GM20000 (cell line): ENCODE measurements at places on chromosomes 1 and 21.

DNA sequence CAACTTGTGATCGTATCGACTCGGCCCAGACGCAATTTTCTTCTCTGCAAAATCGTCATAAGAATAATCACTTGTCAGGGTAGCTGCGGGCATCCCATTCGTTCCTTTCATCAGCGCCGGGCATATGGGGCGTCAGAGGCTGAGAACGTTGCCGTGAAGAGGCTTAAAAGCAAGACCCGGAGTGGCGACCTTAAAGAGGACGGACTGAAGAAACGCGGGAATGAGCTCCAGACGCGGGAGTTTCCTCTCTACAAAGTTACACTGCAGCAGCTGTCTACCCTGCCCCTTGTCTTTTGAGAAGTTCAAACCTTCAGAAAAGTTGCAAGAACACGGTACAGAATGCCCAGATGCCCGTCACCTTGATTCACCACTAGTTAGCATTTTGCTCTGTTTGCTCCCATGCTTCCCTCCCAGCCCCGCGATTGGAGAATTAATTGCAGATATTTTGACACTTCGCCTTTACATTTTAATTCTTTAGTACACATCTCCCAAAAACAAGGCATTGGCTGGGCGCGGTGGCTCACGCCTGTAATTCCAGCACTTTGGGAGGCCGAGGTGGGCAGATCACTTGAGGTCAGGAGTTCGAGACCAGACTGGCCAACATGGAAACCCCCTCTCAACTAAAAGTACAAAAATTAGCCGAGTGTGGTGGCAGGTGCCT lies 967 bp downstream of the CENPS start:
- DNase-seq, result peak; percentile 16

DNA sequence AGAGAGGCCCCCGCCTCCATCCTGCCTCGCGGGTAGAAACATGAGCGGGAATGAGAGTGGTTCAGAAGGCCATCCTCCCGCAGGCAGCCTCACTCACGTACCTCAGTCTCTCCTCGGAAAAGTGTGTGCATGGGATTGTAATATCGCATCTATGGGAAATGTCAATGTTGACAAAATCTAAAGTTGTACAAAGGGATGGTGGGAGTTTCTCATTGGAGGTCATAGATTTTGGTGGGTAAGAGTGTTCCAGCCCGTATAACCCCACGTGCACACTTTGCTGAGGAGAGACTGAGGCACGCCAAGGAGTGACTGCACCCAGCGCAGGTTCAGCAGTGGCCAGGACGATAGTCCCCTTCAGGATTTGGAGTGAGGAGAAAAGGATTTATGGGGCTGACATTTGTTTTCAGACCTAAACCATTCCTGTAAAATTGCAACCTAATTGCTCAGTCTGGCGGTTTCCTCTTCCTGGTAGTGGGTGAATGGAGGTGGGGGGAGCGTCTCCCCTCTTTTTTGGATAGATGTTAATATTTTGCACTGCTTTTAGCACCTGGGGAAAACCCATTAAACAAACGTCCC lies 59.6 kb downstream of the GALNT2 start:
- DNase-seq, result no peak

GRCh38 chr1:168582688-168583336 lies 6.4 kb downstream of the XCL1 start:
- DNase-seq, result no peak

GRCh38 chr1:3894626-3895278 lies 5.3 kb downstream of the C1orf174 start:
- DNase-seq, result no peak

GRCh38 chr1:182248721-182249120 lies 142.9 kb downstream of the GLUL start:
- DNase-seq, result no peak

- no peak for DNase-seq
Measured at GRCh38 chr1:154802982-154803920, 66.8 kb downstream of the KCNN3 start.

DNA sequence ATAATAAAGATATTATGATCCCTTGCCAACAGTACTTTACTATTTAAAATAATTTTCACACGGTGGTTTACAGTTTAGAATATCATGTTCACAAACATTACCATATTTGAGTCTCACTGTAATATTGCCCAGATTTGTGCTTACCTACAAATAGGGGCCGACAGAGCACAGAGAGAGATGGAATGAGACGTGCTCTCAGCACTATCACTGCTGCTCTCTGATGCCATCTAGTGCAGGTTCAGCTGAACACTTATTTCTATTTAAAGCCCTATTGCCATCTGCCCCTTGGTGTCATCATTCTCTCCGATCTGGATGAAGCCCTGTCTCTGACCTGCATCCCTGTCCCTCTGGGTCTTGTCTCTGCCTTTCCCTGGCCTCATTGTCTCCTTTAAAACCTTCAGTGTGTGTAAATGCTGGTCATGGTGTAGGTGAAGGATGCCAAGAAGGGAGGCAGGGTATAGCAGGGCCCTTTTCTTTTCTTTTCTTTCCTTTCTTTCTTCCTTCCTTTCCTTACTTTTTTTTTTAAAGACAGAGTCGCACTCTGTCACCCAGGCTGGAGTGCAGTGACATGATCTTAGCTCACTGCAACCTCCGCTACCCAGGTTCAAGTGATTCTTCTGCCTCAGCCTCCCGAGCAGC lies 6.9 kb upstream of the GPATCH4 start:
- DNase-seq, result peak; percentile 69

DNA sequence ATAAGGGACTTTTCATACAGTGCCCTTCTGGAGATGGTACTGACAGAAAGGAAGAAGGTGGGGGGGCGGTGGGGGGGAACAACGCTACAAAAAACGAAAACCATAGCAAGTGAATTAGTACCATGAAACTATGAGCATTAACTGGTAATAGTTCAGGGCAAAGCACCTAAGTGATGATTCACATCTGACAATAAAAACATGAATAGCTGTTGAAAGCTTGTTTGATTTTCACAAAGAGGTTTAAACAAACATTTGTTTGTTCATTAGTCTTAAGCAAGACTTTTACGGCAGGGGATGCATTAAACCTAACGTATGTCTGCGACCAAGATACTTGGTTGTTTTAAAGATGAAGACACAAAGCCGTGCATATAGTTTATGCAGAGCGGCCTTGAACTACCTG lies 177.5 kb downstream of the LMO4 start:
- no peak for DNase-seq

DNA sequence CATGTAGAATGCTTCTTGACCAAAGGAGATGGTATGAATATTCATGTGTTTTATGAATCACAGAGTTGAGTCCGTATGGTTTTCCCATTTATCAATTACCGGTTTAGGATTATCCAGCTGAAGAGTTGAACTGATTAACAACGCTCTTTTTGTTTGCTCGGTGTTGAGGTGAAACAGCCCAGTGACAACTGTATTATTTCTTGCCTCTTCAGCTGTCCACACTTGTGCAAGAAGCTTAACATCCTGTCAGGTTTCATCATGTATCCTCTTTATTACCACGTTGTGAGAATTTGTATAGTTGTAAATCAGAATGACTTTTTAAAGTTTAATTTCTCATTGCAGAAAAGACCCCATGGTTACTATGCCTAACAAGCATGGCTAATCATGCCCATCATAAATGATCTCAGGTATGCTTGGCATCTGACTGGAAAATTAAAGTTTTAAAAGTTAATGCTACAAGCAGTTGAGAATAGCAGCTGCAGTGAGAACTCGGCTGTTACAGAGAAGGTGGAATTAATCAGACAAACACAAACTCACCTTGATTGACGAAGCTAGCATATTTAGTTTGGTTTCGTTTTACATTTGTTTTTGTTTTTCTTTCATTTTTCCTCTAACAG lies 563.2 kb upstream of the ADGRL2 start:
- no peak for DNase-seq

DNA sequence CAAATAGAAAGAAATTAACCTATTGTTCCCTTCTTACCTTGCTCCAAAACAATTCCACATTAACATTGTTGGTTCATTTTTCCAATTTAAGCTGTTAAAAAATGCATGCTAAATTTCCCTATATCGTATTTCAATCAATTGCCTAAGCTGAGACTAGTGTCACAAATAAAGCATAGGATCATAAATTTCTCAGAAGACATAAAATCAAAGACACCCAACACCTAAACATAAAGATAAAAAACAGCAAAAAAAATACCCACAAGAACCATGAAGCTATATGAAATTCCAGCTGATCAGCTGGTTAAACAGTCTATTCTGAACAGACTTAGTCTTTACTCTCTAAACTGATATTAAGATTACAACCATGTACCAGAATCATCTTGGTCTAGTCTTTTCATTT lies 32.3 kb downstream of the ACBD6 start:
- DNase-seq, result no peak
